ENCODE measurements at places on chromosomes 16 and 17.

GRCh38 chr17:1724351-1724868, at the start of gene WDR81:
TSS of gene WDR81 (plus strand) at chr17:1724704. CDS start at chr17:1724960, 256 bp downstream.
- peak; percentile 90 for DNase-seq

DNA sequence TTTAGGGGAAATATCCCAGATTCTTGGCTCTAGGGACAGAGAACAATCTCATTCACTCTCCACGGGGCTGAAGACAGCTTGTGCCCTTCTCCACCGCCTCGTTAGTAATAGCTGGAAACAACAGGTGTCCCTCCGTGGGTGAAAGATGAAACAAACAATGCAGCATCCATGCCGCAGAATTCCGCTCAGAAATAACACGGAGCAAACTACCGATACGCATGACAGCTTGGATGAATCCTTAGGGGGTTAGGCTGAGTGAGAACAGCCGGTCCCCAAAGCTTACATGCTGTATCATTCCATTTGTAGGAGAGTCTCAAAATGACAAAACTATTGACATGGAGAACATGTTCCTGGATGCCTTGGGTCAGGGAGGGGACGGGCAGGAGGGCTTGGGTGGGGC, 29.4 kb upstream of the CACNG1 start:
- DNase-seq: peak; percentile 34

GRCh38 chr17:78237401-78238012, 6.1 kb downstream of the TMEM235 start:
- DNase-seq: peak; percentile 95

- DNase-seq: no peak
These were observed 10.9 kb upstream of the TMEM98 start for GRCh38 chr17:32917081-32917480.

DNA sequence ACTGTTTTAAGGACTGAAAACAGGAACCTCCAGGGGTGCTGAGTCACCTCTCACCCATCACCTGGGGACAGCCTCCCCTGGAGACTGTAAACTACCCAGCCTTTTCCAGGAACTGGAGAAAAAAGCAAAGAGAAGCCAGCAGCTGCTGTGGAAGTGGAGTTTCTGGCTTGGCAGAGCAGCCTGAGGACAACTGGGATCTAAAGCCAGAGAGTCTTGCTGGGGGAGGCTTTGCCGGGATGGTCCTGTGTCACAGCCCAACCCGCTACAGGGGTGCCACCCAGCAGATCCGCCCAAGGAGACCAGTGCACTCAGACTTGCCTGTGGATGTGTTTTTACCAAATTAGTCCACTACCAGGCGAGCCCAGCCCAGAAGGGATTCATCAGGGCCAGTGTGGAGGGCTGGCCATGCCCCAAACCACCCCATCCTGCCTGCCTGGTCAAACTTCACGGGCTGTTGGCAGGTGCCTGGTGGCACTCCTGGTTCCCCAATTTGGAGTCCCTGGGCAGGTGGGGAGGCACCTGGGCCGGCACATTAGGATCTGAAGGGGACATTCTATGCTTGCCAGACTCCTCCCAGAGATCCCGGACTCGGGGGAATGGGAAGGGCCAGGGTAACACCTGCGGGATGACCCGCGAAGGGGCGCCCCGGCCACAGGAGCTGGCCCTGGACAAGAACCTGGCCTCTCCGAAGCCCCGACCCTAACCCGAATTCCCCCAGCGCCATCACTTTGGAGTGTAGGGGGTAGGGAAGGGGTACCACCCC, 771 bp downstream of the MSRB1 start:
- DNase-seq: no peak

DNA sequence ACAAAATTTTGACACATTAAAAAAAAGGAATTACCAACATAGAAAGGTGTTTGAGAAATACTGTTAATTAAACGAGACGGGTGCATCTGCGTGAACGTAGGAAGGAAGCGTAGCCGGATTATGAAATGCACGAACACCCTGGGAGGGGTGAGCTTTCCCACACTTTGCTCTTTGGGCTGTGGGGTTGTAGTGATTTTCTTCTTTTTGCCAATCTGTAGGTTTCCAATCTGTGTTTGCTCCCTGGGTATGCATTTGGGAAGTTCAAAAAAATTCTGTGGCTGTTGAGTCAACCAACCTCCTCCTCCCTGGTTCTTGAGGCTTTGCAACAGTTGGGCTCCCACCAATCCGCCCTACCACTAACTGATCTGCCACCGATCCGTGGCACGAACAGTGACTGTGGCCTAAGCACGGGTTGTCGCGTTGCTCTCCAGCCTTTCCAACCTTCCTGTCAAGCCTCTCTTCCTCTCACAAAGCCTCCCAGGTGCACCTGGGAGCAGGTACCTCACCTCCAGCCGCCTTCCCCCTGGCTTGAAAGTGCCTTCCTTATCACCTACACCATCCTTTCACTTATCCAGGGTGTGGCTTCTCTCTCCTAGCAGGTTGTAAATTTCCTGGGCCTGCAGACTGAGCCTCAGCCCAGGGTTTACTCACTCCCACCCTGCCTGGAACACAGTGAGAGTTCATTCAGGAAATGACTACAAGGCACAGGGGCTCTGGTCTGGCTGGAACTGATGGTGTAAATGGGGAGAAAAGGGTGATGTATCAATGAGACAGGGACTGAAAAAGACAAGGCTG, 16.6 kb downstream of the RTN4RL1 start:
- DNase-seq: no peak

- DNase-seq: no peak
These were observed 18.3 kb downstream of the NT5M start for GRCh38 chr17:17321356-17322025.

- DNase-seq: no peak
These were observed 30.2 kb upstream of the ST6GALNAC1 start for GRCh38 chr17:76673729-76674128.

DNA sequence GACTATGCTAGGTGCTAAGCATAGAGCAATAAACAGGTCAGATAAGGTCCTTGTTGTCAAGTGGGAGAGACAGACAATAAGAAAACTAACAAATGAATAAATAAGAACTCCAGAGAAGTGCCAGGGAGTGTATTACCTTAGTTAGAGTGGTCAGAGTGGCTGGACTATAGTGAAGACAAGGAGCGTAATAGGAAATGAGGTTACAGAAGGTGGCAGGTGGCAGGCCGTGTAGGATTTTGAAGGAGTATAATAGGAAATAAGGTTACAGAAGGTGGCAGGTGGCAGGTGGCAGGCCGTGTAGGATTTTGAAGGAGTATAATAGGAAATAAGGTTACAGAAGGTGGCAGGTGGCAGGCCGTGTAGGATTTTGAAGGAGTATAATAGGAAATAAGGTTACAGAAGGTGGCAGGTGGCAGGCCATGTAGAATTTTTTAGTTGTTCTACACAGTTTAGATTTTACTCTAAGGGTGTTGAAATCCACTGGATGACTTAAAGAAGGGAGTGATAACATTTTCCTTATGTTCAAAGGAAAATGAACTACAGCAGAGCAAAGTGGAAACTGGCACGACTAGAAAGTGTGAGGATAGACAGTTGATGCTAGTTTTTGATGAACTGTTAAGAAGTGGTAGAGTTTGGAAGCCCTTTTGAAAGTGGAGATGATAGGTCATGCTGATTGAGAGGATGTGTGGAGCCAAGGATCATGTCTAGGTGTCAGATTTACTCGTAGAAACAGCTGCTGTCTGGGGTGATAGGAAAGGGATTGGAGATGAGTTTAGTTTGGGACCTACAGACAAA, 3.6 kb upstream of the KRTAP3-1 start:
- no peak for DNase-seq

DNA sequence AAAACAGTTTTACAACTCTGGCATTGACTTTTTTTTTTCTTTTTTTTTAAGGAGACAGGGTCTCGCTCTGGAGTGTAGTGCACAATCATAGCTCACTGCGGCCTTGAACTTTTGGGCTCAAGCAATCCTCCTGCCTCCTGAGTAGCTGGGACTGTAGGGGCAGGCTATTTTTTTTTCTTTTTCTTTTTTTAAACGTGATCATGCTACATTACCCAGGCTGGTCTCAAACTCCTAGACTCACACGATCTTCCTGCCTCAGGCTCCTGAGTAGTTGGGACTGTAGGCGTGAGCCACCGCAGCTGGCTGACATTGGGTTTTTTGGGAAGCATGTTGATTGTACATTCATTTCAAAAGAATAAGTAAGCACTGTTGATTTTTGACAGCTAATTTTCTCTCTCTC, 32.1 kb downstream of the TNRC6A start:
- no peak for DNase-seq

GRCh38 chr17:39115135-39115534, 36.3 kb downstream of the PLXDC1 start:
- DNase-seq: no peak

DNA sequence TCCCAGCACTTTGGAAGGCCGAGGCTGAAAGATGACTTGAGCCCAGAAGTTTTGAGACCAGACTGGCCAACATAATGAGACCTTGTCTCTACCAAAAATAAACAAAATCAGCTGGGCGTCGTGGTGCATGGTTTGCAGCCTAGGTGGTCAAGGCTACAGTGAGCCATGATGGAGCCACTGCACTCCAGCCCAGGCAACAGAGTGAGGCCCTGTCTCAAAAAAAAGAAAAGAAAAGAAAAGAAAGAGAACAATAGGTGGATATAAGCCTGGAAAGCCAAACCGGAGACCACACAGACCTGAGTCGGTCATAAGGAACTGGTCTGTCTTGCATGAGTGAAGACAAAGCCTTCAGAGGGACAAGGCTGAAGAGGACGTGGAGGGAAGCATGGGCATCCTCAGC, 14.4 kb downstream of the ATP6V0D1 start:
- no peak for DNase-seq

DNA sequence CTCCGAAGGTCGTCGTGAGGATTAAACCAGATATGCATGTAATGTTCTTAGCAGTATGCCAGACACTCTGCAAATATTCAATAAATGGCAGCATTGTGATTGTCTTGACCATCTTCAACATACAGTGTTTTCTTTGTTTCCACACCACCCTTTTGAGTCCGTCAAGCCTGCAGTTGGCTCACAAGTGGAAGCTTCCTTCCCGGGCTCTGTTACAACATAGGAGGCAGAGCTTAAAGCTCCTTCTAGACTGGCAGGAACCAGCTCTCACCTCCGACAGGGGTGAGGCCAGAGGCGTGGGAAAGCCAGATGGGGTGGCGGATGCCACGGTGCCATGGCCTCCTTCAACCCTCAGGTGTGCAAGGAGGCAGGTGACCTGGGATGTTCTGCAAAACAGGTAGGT, 138.3 kb downstream of the FOXL1 start:
- no peak for DNase-seq

- DNase-seq: no peak
These were observed 18.1 kb upstream of the TBX2 start for GRCh38 chr17:61381537-61381936.

DNA sequence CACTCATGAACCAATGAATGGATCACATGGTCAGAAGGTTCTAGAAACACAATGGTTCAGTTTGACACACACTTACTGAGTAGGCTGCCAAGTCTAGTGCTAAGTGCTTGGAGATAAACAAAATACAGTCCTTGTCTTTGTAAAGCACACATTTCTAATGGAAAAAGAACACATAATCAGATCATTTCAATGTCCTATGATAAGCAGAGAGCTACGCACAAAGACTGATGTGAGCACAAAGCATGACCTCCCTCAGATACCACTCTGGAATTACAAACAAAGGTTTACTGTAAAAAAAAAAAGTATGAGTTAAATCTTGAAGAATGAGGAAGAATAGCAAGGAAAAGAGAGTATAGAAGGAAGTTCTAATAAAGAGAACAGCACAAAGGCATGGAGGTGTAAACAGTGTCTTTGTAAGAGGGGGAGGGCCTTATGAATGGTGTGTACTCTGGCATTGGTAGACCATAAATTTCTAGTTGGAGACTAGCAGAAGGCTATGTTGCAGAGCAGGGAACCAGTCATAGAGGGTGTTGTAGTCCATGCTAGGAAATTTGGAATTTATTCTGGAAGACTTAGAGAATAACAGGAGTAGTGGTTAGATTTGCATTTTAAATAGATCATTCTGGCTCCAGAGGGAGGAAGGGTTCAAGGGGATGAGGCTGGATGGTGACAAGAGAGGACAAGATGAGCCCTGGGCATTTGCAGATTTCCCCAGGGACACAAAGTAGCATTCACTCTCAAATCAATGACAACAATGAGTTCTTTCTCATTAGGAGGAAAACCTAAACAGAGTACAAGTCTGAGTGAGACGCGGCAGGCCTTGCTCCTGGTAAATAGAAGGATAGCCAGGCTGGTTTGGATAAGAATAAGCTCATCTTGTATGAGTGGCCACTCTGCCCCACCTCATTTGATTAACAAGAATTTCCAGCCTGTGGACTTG, 468.0 kb downstream of the TOX3 start:
- peak; percentile 42 for DNase-seq

DNA sequence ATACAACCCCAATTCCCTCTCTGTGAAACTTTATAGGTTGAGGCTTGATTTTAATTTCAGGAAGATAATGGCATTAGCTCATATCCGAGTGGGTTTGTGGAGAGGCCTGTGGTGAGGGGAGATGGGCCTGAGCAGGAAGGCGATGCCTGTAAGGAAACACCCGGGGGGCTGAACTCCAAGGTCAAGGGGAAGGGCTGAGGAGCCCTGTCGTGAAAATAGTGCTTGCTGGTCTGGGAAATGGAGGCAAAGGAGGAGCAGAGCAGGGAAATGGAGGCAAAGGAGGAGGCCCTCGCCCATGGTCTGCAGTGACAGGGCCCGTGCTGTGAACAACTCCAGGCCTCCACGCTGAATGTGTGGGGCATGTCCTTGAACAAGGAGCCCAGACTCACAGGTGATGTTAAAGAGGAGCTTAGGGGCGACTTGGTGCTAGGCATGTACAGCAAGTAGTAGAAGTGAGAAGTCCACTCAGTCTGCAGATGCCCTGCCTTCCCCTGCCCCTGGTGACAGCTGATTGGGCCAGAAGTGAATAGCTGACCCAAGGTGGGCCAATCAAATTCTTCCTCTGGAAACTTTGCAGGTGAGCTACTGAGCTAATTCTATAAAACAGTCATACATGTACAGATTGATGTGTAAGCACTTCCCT, 38.1 kb downstream of the MRPS23 start:
- no peak for DNase-seq

- no peak for DNase-seq
These were observed 130.8 kb upstream of the CES5A start for GRCh38 chr16:56005958-56006357.

- DNase-seq: no peak
These were observed 11.7 kb downstream of the SGCA start for GRCh38 chr17:50177476-50177875.

DNA sequence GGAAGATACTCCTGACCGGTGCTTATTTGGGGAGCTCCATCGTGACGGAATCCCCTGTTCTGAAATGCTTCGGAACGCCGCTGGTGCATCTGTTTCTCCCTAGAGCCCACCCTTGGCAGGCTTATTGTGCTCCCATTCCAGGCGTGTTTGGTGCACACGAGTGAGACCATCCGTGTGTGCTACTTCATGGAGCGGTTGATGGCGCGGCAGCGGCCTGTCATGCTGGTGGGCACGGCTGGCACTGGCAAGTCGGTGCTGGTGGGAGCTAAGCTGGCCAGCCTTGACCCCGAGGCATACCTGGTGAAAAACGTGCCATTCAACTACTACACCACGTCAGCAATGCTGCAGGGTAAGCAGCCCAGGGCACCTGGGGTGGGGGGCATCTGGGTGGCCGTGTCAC, 170.7 kb downstream of the DNAH9 start:
- DNase-seq: no peak

- no peak for DNase-seq
These were observed 16.1 kb upstream of the ADAMTS18 start for GRCh38 chr16:77450790-77451487.
